Urinary bladder (tissue), 4 donors: ENCODE measurements at places on chromosomes 7 and 10.
A peak's percentile ranks its signal among the peaks of the same experiment; 100 is the strongest.

DNA sequence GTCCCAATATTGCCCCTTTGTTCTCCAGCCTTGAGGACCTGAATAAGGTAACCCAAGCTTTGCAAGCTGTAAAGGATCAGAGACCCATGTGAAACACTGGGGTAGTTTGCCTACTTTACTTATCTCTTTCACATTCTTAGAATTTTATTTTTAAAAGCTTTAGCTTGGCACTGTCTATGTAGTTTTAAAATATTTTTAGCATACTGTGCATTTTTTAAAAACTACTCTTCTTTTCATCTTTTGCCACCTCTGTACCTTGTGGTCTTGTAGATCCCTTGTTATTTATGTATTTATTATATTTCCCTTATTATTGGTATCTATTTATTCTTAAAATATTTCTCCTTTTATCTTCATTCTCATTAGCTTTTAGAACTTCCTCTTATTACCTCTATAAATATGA lies 12.0 kb upstream of the PTPRZ1 start:
- no peak for DNase-seq

DNA sequence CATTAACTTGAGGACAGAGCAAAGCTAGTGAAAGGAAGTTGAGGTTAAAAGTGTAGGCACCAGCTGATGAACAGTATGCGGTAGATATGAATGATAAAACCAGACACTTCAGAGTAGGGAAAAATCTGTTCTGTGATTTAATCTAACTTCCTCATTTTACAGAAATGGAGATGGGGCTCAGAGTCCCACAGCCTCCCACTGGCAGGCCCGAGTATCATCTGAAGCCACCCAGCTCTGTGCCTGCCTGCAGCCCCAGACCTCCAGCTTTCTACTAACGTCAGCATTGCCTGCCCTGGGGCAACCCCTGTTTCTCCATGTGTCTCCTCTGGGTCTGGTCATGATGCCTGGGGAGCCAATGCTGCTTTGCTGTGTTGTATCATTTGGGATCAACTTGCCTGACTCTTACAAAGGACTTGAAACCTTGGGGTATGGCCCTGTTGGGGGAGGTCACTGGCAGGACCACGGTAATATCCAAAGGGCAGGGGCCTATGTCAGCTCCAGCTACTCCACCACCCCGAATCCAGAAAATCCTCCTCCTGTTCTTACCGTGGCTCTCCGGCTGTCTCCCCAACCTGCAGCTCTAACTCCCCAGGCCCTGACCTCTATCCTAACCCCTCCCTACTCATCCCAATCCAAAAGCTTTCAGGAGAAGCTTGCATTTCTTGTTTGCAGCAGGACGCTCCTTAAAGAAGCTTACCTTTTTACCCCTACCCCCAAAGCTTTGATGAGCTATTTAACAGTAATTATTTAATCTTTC lies 56.2 kb upstream of the NPY start:
- DNase-seq = no peak

GRCh38 chr10:98467506-98468318 lies 21.0 kb upstream of the HPS1 start:
- DNase-seq = peak; percentile 76

DNA sequence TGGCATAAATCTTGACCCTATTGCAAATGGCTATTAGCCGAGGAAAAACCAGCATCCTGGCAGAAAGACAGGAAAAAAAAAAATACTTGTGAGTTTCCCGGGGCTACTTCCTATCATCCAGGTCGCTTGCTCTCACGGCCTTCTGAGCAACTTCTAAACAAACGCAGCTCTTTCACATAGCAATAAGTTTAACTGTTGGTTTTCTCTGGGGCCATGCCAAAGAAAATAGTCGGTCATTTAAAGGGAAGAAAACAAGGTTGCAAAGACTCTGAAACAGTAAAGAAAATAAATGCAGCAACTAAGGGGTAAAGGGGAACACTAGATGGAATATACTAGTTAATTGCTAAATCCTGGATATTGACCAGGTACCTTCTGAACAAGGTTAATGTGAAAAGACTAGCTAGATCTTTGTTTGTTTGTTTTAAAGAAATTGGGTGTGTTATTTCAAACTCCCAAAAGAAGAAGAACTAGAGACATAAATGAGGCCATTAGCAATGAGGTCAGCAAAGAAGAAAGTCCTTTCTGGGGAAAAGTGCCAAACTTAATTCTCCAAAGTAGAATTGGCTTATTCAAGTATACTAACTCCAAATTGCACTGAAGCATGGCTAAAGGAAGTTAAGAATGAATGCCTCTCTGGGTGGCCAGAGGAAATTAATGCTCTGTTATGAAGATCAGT lies 54.2 kb downstream of the SLC39A12 start:
- peak; percentile 13 for DNase-seq

DNA sequence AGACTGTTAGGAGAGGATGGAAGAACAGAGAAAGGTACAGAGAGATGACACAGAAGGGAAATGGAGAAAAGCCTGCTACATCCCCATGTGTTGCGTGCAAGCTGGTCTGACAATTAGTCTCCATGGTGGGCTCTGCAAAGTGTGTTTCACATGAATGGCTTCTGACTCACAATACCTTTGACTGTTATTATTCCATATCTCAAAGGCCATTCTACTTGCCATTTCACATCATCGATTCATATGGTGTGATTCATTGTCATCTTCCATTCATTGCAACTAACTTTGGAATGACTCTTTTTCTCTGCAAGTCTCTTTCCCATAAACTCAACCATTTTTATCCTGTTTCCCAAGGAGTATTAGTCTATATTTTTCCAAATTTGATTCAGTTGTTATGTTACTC lies 208.9 kb upstream of the INHBA start:
- DNase-seq = no peak

DNA sequence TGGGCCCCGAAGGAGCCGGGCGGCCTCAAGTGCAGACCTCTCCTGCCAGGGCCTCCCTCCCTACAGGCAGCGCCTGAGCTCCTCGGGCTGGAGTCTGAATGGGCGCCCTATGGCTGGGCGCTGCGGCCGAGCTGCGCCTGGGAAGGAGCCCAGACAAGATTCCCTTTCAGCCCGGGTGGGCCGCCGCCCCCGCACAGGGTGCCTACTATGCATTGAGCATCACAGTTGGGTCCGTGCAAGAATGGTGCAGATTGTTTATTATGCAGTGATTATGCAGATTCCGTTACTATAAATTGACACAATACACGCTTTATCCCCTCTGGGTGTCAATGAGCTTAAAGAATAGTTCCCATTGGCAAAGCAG lies 77.2 kb upstream of the PDGFA start:
- no peak for DNase-seq

GRCh38 chr7:7554021-7554432 lies 12.7 kb upstream of the MIOS start:
- no peak for DNase-seq

DNA sequence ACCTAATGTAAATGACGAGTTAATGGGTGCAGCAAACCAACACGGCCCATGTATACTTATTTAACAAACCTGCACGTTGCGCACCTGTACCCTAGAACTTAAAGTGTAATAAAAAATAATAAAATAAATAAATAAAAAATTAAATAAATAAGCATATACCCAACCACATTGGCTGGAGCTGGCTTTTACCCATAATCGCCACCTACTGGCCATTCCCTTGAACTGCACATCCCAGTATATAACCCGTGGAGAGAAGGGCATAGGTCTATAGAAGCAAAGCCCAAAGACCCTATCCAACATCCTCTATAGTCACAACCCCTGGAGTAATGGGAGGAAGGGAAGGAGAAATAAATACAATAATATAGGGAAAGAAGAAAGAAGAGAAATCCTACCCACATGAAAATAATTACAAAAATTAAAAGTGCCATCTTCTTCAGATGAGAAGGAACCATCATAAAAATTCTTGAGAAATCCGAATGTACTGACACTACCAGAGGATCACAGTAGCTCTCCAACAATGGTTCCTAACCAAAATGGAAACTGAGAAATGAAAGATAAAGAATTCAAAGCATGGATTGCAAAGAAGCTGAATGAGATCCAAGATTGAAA lies 65.6 kb downstream of the TWIST1 start:
- DNase-seq = no peak

DNA sequence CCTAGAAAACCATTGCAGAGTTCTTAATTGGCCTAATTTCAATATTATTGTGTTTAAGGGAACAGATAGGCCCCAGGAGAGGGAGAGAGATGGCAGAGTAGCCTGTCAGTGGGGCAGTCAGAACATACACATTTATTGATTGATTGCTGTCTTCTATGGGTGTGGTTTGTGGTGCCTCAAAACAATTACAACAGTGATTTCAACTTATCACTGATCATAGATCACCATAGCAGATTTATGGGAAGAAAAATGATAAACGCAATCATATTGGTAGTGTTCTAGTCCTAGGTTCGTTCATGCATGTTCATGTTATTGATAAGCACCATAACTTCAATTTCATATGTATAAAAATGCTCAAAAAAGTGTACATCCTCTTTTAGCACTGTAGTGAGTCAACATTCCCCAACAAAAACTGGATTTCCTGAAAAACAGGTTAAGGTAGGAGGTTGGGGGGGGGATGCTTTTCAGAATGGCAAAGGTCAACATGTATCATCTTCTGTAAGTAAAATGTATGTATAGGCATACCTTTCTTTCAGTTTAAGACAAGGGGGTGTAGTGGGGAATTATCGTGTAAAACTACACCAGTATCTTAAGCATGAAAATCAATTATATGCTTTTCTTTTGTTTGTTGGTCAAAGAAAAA lies 1.1 kb upstream of the TNKS2 start:
- no peak for DNase-seq

GRCh38 chr7:118195837-118196474 lies 12.0 kb downstream of the LSM8 start:
- no peak for DNase-seq

- DNase-seq = no peak
Measured at GRCh38 chr10:125341611-125342010, 181.2 kb upstream of the CTBP2 start.

DNA sequence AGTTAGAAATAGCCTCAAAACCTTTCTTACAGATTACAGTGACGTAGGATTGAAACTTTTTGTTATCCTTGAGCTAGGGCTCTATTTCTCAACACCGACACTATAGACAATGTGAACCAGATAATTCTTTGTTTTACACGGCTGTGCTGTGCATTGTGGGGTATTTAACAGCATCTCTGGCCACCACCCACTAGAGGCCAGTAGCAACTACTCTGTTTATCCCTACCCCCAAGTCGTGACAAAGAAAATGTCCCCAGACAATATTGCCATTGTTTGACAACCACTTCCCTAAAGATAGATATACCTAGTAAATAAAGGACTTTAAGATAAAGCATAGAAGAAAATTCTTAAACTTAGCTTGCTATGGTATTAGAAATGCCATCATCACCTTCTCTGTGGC lies 359.6 kb downstream of the ARL4A start:
- no peak for DNase-seq

DNA sequence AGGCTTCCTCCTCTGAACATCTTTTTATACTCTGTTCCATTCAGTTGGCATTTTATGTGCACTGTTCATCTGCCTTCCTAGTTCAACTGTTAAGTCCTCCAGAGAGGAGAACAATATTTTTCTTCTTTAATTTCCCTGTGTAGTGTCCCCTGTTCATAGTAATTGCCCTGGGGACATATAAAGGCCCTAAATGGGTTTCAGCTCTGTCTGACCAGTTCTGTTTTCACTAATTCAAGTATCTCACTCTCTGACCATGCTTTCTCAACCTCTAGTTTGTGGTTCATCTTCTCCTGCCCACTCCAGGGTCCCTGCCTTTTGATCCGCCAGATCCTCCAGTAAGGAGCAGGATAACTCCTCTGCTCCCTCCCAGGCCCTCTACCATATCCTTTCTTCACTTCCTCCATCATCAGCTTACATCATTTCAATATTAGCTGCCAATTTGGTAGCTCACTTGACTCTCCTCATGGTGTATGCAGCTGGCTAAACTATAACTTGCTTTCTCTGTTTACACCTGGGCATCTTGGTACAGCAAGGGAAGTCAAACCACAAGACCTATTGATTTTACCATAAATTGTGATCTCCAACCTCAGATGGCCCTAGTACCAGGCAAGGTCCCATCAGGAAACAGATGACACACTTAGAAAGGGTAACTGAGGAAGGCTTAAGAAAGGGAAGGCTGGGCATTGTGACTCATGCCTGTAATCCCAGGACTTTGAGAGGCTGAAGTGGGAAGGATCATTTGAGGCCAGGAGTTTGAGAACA lies 17.7 kb upstream of the C10orf67 start:
- DNase-seq = no peak

DNA sequence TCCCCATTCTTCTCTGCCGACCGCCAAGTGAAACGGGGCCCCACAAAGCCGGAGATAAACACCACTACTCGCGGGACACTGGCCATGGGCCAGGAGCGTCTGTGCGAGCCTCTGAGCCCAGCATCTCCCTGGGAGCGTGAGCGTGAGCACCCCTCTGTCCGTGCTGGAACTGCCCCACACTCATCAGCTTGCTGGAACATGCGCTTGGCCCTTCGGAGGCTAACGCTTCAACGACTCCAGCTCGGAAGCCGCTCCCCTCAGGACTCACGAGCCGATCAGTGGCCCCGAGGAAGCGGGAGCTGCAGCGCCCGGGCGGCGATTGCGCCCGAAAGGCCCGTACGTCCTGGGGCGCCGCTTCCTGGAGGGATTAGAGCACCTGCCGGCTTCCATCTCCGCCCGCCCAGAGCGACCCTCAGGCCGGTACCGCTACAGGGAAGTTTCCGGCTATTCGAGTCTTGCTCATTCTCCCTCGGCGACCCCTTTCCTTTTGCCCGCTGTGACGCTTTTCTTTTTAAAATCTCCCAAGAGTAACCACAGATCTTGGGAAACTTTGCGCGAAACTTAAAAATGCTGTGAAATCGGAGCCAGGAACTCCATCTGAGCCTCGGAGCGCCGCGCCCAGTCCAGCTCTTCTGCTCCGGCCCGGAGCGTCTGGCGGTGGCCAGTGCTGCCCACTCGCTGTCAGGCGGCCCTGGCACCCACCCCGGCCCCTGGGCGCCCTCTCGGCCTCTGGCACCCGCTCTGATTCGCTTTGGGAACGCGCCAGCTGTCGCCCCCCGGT lies 1.0 kb downstream of the TLL2 start:
- DNase-seq = no peak

- DNase-seq = no peak
Measured at GRCh38 chr7:101688183-101688831, 59.2 kb upstream of the MYL10 start.

DNA sequence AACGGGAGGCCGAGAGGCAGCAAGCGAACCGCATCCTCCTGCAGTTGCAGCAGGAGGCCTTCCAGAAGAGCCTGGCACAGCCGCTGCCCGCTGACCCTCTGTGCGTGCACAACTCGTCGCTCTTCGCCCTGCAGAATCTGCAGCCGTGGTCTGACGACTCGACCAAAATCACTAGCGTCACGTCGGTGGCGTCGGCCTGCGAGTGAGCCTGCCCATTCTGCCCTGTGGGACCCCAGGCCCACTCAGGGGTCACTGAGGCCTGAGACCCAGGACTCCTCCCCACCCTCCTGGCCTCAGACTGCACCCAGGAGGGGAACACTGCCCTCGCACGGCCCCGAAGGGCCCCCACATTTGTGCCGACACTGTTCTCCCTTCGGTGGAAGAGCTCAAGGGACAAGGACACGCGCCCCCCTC lies 5.6 kb downstream of the TLX1 start:
- no peak for DNase-seq

- DNase-seq = no peak
Measured at GRCh38 chr7:50405221-50405620, 44.9 kb downstream of the FIGNL1 start.
